HCT116 (cell line): ENCODE measurements at places on chromosomes 3 and 15. TPM values are rescaled to one million over a fixed set of nuclear protein-coding genes. Genes with fewer than 3 reads are reported as not detected.

GRCh38 chr3:108667312-108667711 lies 77.8 kb downstream of the DZIP3 start:
- H3K4me3 ChIP-seq, result no peak overlapping the region
- no peaks in the 10 kb centered on the region for H3K27me3 ChIP-seq
- DNase-seq, result no peak
- no peaks in the 10 kb centered on the region for H3K4me1 ChIP-seq
- no peak overlapping the region for H3K27ac ChIP-seq

GRCh38 chr3:9012521-9012920 lies 49.2 kb upstream of the RAD18 start:
- no peak for DNase-seq
- no peaks in the 10 kb centered on the region for H3K36me3 ChIP-seq
- H3K27ac ChIP-seq, result no peak overlapping the region
- H3K4me3 ChIP-seq, result no peak overlapping the region
- no peaks in the 10 kb centered on the region for H3K27me3 ChIP-seq
- no peaks in the 10 kb centered on the region for H3K4me1 ChIP-seq

The STX19 gene
- total RNA-seq, result not detected

DNA sequence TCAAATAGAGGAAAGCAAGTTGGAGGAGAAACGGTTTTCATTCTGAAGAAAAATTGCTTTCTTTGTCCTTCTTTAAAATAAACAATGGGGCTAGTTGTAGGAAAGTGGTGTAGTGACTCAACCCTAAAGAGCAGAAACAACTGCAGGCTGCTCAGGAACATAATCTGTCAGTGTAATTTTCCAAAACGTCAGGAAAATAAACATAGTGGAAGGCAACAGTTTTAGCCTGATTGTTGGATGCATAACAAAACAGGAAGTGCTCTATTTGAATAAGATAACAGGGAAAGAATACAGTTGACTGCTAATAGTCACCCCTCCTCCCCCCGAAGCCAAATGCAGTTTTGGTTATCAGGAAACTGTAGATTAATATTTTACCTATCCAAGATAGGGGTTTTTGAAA lies 167.6 kb downstream of the ECT2 start:
- H3K27ac ChIP-seq, result no peak overlapping the region
- no peak overlapping the region for H3K4me3 ChIP-seq
- H3K4me1 ChIP-seq, result no peaks in the 10 kb centered on the region
- no peaks in the 10 kb centered on the region for H3K36me3 ChIP-seq
- no peaks in the 10 kb centered on the region for H3K27me3 ChIP-seq
- no peak for DNase-seq

DNA sequence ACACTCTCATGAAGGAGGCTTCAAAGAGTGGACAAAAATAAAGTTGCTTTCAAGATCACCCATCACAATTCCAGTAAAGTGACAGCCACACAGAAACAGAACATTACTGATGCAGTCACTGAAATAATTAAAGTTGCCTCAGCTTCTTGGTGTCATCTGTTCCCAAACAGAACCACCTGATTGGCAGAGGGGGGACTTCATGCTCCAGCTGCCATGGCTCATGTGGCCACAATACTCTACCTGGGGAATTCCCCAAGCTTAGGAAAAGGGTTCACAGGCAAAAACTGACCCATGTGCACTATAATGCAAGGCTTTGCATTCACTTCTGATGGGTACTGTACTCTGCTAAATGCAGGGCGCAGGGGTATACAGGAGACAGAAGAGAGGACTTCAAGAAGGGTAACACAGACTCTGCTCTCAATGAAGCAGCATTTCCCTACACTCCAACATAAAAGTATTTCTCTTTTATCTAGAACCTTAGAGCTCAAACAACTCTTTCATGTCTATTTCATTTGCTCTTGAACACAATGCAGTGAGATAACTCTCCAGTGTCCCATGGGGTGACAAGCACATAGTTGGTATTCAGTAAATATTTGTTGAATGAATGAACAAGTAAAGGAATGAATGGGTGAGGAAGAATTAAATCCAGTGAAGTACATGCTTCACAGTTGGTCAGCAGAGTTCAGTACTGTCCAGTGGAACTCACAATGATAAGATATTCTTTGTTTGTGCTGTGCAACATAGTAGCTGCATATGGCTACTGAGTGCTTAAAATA lies 8.6 kb upstream of the CTNNB1 start:
- H3K27ac ChIP-seq, result no peak overlapping the region
- H3K4me3 ChIP-seq, result no peak overlapping the region
- H3K4me1 ChIP-seq, result no peaks in the 10 kb centered on the region
- no peak for DNase-seq
- peaks cover 18% of the 10 kb centered on the region for H3K27me3 ChIP-seq
- H3K36me3 ChIP-seq, result no peaks in the 10 kb centered on the region

DNA sequence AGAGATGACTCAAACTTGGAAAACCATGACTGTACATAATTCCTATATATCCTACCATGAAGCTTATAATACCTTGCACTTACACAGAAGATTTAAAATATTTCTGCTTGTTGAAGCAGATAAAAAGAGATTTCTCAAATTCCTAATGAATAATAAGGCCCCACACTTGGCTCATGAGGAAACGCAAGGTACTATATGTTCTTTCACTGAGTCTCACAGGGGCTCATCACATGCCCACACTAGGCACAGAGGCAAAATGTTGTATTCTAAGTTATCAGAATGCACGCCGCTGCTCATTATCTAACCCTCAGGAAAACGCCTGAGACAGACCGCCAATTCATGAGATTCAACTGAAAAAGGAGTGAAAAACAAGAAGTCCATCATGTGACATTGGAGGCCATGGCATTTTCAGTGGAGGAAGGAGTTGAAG lies 5.6 kb downstream of the MYO1E start:
- DNase-seq, result no peak
- no peaks in the 10 kb centered on the region for H3K36me3 ChIP-seq
- H3K4me1 ChIP-seq, result peaks cover 10% of the 10 kb centered on the region; the same call in 1 of the 2 replicates

The PP2D1 gene
- not detected for total RNA-seq

DNA sequence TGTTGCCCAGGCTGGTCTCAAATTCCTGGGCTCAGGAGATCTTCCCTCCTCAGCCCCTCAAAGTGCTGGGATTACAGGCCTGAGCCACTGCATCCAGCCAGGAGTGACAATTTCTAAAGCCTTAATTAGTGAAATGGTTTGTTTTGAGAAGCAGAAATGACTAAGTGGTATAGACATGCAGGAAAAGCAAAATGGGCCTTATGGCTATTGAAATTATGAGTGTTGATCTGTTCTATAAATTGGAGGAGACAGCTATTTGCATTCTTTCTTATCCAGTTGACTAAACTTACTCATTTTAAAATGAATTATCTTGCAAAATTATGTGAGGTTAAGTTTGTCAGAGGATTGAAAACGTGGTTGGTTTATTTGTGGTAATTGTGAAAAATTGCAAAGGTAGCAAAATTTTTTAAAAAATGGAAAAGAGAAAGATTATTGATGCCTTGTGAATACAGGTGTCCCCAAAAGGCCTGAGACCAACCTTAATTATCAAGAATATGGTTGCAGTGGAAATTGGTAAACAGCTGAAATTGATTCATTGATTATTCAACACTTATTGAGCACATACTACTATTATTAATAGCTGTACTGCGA lies 7.9 kb downstream of the RAP2B start:
- H3K4me3 ChIP-seq, result no peak overlapping the region
- no peak for DNase-seq
- H3K27ac ChIP-seq, result no peak overlapping the region
- no peaks in the 10 kb centered on the region for H3K36me3 ChIP-seq

The CYP8B1 gene
- 0.12 TPM for total RNA-seq

- no peak overlapping the region for H3K27ac ChIP-seq
- no peaks in the 10 kb centered on the region for H3K27me3 ChIP-seq
- H3K4me3 ChIP-seq, result no peak overlapping the region
- DNase-seq, result no peak
Measured at GRCh38 chr3:105798381-105798934, 70.4 kb downstream of the CBLB start.

DNA sequence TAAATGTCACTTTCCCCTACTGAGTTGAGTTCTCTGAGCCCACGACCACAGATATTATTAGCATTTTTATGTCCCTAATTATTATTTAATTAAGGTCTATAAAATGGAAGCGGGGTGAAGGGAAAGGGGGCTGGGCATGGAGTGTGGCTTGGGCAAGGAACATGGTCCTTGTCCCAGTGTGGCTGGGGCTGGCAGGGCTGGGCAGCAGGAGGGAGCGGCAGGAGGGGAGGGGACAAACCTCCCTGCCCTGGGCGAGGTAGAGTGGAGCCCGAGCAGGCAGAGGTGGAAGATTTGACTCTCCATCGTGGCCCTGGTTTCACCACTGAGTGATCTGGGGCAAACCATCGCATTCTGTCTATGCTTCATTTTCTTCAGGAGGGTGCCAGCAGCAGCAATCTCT lies 402.9 kb upstream of the C2CD4B start:
- H3K36me3 ChIP-seq, result no peaks in the 10 kb centered on the region
- DNase-seq, result no peak
- H3K27me3 ChIP-seq, result no peaks in the 10 kb centered on the region
- H3K27ac ChIP-seq, result no peak overlapping the region
- H3K4me3 ChIP-seq, result no peak overlapping the region

DNA sequence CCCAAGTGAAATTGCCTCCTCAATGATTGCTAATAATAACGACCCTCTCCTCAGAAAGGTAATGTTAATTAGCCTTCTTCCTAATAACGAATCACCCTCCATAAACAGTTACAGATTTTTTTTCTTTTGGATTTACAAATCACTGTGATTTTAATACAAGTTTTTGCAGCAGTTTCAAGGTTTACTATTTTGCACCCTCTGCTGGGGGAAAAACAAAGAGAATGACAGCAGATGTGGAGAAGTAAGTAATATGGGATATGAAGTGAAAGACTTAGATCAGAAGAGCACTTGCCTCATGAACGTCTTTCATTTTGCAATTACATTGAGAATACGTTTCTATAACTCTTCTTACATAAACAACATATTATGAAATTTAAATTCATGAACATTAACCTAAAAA lies 16.1 kb upstream of the CNTN3 start:
- H3K4me3 ChIP-seq, result no peak overlapping the region
- no peaks in the 10 kb centered on the region for H3K36me3 ChIP-seq
- no peaks in the 10 kb centered on the region for H3K4me1 ChIP-seq

- peaks cover 26% of the 10 kb centered on the region for H3K4me1 ChIP-seq
- H3K36me3 ChIP-seq, result no peaks in the 10 kb centered on the region
- no peak overlapping the region for H3K4me3 ChIP-seq
- no peak for DNase-seq
- H3K27me3 ChIP-seq, result no peaks in the 10 kb centered on the region
Measured at GRCh38 chr3:188165596-188165995, 11.6 kb downstream of the LPP start.

The TMCO5A gene
- not detected for total RNA-seq

GRCh38 chr3:152656972-152657355 lies 178.0 kb upstream of the P2RY1 start:
- no peak overlapping the region for H3K27ac ChIP-seq
- H3K27me3 ChIP-seq, result no peaks in the 10 kb centered on the region
- no peaks in the 10 kb centered on the region for H3K36me3 ChIP-seq
- DNase-seq, result no peak
- H3K4me1 ChIP-seq, result no peaks in the 10 kb centered on the region

- no peak overlapping the region for H3K27ac ChIP-seq
- DNase-seq, result no peak
- no peaks in the 10 kb centered on the region for H3K36me3 ChIP-seq
- no peak overlapping the region for H3K4me3 ChIP-seq
- H3K27me3 ChIP-seq, result peaks cover 13% of the 10 kb centered on the region; the same call in 1 of the 2 replicates
Measured at GRCh38 chr3:25457671-25458419, 29.8 kb downstream of the RARB start.

DNA sequence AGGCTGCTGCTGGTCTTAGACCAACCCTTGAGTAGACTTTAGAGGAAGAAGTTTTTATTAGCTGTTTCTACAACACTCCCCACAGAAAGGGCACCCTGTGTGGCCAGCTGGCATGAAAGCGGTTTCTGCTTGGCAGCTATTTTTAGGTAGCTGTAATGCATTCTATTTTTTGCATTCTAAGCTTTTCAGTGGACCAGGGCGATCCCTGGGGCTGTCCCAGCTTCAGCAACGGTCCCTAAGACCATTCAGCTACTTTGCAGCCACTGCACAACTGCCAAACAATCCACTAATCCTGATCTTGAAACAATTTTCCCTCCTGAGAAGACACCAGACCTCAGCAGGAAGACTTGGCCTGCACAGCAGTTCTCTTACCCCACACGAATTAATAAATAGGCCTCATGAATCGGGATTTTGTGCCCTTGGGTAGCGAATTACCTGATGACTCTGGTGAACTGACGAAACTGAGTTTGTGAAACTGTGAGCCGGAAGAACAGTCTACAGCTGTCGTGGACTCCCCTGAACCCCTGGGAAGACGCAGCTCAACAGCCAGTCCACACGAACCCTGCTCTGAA lies 14.6 kb upstream of the TFRC start:
- no peaks in the 10 kb centered on the region for H3K27me3 ChIP-seq
- H3K27ac ChIP-seq, result no peak overlapping the region
- DNase-seq, result no peak
- H3K4me1 ChIP-seq, result no peaks in the 10 kb centered on the region
- no peaks in the 10 kb centered on the region for H3K36me3 ChIP-seq

DNA sequence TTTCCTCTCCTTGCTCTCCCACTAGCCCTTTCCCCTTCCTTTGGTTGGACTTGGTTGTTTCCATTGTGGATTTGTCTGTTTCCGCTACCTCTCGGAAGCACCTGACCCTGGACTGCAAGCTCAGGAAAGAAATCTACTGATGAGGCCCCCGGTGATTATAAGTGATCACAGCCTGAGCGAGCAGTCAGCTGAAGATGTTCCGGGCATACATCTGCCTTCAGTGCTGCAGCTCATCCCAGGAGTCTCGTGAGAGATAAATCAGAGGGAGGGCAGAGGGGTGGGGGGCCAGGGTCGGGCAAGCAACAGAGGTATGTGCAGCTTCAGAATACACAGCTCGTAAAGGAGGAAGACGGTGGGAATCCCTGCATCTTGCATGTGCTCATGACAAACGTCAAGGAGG lies 102.1 kb downstream of the MRPL46 start:
- H3K4me3 ChIP-seq, result no peak overlapping the region
- no peaks in the 10 kb centered on the region for H3K36me3 ChIP-seq
- H3K27me3 ChIP-seq, result peaks cover 16% of the 10 kb centered on the region
- H3K4me1 ChIP-seq, result no peaks in the 10 kb centered on the region

The LMAN1L gene
- 0.17 TPM for total RNA-seq

The IMPG2 gene
- total RNA-seq, result 0.20 TPM

GRCh38 chr3:59486520-59486919 lies 436.7 kb upstream of the CFAP20DC start:
- H3K27ac ChIP-seq, result no peak overlapping the region
- no peaks in the 10 kb centered on the region for H3K4me1 ChIP-seq
- DNase-seq, result no peak
- H3K36me3 ChIP-seq, result no peaks in the 10 kb centered on the region
- no peak overlapping the region for H3K4me3 ChIP-seq
- H3K27me3 ChIP-seq, result peaks cover 28% of the 10 kb centered on the region

DNA sequence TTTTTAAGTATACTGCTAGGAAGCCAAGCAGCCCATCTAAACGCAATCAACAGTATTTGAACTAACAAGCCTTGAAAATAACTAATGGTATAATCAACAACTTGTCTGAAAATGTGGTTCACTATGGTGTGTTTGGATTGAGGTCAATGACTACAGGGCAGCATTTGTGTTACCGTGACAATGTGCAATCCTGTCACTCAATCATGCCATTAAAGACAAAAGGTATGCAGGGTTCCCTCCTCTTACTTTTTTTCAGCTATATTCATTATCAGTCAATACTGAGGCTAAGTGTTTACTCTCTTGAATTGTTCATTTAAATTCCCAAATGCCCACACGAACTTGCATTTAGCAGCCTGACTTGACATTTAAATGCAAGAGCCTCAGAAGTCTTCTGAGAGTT lies 1099.3 kb upstream of the EPHA6 start:
- H3K27me3 ChIP-seq, result no peaks in the 10 kb centered on the region
- no peak overlapping the region for H3K27ac ChIP-seq
- no peaks in the 10 kb centered on the region for H3K4me1 ChIP-seq
- no peak for DNase-seq
